Anterior cingulate cortex (tissue), 58 donors: ENCODE measurements at places on chromosomes 4 and X.

DNA sequence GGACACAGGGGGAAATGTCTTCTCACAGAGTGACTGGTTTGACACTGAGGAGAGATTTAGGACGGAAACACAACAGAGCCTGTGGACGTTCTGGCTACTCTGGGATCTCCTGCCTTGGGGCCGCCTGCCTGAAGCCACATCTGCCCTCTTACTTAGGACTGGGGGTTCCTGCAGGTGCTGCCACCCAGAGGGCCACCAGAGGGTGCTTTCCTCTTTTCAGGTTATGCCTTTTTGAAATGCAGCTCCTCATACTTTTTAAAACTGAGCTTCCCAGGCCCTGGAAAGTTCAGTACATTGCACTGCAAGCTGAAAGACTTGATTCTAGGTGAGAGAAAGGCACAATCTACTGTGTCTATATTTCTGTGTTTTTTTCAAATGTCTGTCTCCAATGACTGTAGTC lies 92.2 kb upstream of the PGRMC2 start:
- no peak for DNase-seq

DNA sequence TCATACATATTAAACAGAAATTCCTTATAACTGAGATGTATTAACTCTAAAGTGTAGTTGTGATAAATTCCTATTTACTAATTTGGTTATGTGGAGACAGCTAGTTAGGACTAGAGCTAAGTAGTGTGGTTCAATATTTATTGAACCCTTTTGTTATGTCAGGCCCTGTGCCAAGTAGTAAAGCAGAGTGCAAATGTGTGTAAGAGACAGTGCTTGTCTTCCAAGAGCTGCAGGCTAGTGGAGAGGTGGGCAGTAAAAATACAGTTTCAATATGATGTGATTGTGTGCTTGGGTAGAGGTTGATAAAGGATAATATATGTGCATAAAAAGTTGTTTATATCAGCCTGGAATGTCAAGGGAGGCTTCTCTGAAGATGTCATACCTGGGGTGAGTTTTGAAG lies 80.0 kb downstream of the TBC1D19 start:
- DNase-seq: no peak

GRCh38 chrX:139930916-139931645 lies 1.8 kb downstream of the ATP11C start:
- no peak for DNase-seq

- DNase-seq: no peak
Observed at GRCh38 chr4:92333016-92333415, 29.2 kb downstream of the GRID2 start.

GRCh38 chr4:186726426-186727168 lies 2.9 kb upstream of the FAT1 start:
- DNase-seq: peak; percentile 60

GRCh38 chrX:68834371-68835103 lies 5.7 kb downstream of the EFNB1 start:
- DNase-seq: no peak

- DNase-seq: no peak
Observed at GRCh38 chr4:98166025-98166730, 22.9 kb upstream of the STPG2 start.

DNA sequence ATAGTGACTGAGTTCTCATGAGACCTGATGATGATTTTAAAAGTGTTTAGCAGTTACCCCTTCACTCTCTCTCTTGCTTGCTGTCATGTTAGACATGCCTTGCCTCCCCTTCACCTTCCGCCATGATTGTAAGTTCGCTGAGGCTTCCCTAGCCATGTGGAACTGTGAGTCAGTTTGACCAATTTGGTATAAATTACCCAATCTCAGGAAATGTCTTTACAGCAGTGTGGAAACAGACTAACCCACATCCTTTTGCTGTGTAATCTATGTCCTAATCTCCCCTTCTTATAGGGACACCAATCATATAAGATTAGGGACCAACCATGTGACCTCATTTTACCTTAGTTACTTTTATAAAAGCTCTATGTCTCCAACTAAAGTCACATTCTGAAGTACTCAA lies 677.8 kb downstream of the ADGRL3 start:
- no peak for DNase-seq

DNA sequence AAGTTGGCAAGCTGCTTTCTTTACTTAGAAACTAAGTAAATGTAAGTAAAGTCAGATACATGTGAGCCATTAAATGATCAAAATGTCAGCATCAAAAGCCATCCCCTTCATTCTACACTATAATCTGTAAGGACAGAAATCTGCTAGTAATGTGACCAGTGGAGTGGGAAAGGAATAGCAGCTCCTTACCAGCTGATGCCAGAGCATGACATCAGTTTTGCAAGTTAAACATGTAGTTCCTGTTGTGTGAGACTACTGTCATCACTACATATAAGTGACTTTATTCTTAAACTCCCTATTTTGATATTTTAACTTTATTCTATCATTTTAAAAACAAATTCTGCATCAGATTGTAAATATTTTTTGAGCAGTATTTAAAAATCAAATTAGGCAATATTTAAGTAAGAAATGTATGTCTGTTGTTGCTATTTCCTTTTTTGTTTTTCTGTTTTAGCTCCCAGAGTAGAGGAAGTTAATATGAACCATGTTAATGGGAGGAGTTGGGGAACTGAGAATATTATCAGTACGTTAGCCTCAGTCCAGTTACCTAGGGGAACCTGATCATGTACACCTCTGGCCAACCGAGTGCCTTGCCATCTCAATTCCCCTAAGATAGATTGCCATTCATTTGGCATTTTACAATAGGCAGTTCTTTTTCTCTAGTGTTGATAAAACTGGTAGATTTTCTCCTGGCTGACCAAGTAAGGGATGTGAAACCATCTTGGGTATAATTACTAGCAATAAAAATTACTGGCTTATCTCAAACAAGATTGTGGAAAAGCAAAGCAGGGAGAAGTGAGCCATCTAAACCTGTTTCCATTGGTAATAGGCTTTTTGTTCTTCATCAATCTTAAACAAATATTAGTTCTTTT lies 34.7 kb downstream of the CCNI start:
- DNase-seq: no peak

DNA sequence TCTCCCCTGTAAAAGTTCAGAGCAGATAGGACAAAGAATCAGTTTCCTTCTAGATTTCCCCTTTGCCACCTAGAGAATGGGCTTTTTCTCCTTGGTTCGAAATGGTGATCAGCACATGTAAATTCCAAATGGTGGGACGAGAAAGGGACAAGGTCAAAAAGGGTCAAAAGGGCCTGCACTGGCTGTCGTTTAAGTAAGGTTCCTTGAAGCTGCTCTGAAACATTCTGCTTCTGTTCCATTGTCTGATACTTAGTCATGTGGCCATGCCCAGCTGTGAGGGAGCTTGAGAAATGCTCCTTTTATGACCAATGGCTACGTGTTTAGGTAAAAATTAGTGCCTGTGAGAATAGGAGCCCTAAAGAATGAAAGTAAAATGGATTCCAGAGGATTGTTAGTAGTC lies 165.9 kb upstream of the CENPE start:
- DNase-seq: no peak

GRCh38 chr4:89894649-89895550 lies at the start of gene MMRN1:
TSS of gene MMRN1 (plus strand) at chr4:89894854. CDS start at chr4:89894972, 118 bp downstream.
- no peak for DNase-seq

GRCh38 chr4:101140228-101140627 lies 207.1 kb downstream of the PPP3CA start:
- DNase-seq: no peak

DNA sequence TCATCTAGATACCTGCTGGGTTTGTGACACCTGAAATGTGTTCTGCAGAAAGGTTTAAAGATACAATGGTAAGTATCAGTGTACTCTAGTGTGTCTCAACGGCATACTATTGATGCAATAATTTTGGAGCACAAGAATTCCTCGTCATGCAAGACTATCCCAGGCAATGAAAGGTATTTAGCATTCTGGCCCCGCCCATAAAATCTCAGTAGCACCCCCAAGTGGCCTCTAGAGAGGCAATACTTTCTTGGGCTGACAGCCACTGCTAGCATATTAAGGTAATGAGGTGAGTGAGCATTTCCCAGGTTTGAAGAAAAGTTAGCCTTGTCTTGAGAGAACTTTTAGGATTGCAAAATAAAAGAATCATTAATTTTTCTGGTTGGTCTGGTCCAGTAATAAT lies 24.0 kb downstream of the TAB3 start:
- DNase-seq: no peak

DNA sequence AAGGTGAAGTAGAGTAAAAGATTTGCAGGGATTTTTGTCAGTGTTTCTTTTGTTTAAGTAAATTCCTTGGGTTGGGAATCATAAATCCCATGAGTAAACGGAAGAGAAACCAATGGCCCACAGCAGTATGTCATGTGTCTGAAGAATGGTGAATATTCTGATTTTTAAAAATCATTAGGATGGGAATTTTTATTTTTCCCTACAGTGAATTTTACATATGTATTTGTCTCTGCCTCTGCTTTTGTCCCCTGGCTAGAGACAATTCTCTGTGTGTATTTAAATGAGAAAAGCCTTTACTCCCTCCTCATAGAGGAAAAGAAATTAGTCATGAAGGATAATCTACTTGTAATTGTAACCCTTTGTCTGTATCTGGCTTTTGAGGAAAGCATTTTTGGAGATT lies 152.1 kb downstream of the THOC2 start:
- no peak for DNase-seq

DNA sequence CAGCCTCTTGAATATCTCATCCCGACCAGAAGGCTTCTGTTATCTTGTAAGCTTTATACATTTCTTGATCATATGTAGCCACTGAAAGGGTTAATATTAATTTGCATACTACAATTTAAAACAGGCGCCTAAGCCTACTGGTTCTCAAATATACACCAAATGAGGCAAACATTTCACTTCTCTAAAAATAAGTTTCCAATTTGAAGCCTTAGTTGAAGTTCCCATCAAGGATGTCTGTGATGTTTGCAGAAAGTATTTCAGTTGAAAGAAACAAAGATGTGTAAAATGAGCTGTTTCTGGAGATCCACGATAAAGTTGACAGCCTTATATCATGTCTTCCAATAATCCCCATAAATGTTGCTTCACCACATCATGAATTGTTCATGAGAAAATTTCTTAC lies 70.6 kb downstream of the KIT start:
- no peak for DNase-seq

GRCh38 chr4:27779827-27780226 lies 919.2 kb downstream of the STIM2 start:
- DNase-seq: no peak

DNA sequence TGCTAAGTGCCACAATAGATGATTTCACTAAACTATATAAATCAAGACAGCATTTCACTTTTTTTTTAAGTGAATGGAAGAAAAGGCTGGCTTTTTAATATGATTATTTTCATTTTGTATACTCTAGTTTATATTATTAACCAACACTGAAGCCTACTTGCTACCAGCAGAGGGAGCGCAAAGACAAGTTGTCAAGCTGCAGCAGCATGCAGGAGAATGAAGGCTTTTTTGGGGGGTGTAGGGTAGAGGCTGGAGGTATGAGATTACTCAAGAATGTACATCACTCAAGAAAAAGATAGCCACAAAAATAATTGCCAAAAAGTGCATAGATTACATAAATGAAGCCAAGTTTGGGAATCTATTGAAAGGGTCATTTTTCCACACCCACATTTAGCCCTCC lies 519.5 kb downstream of the FGF13 start:
- no peak for DNase-seq

- DNase-seq: no peak
Observed at GRCh38 chrX:136755411-136755810, 25.3 kb downstream of the ARHGEF6 start.
